KG1 (cell line): ENCODE measurements at places on chromosomes 5 and 9.

GRCh38 chr5:180575571-180575970 lies 15.7 kb downstream of the SCGB3A1 start:
- DNase-seq, result no peak

DNA sequence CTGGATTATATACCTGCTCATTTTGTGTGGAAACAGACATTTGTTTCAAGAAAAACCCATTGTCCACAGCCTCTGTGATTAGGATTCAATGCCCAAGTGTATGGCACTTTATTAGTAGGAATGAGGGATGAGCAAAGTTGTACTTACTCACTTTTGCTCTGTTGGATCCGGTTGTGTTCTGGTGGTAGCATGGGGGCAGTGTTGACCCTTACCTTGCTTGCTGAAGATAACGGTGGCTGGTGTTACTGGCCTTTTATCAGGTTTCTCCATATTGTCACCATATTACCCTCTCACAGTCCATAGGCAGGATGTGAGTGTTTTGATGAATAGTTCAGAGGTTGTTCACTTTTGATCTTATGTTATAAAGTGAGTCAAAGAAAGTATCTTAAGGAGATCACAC lies 42.7 kb upstream of the NUDT12 start:
- no peak for DNase-seq

GRCh38 chr5:57495285-57496086 lies 12.9 kb upstream of the ACTBL2 start:
- DNase-seq, result peak; percentile 67

DNA sequence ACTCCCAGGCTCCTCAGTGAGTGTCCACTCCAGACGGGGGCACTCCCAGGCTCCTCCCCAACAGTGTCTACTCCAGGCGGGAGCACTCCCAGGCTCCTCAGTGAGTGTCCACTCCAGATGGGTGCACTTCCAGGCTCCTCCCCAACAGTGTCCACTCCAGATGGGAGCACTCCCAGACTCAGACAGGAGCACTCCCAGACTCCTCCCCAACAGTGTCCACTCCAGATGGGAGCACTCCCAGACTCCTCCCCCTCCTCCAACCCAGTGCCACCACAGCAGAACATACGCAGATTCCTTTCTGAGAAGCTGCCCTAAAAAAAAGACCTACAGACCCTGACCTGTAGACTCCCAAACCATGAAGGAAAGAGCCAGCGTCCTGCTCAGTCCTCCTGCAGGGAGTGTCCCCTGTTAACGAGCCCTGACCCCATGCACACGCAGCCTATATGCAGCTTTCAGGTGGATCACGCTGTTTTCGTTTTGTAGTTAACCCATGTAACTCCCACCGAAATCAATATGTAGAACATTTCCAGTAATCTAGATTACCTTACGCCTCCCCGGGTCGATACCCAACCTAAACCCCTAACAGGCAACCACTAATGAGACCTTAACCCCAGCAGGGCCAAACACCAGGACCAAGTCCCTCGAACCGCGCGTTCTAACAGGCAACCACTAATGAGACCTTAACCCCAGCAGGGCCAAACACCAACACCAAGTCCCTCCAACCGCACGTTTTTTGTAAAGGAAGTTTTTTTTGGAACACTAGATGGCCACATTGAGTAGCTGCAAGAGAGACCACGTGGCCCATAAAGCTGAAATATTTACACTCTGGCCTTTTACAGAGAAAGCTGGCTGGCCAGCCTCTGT lies 15.7 kb downstream of the PNPLA7 start:
- DNase-seq, result no peak

DNA sequence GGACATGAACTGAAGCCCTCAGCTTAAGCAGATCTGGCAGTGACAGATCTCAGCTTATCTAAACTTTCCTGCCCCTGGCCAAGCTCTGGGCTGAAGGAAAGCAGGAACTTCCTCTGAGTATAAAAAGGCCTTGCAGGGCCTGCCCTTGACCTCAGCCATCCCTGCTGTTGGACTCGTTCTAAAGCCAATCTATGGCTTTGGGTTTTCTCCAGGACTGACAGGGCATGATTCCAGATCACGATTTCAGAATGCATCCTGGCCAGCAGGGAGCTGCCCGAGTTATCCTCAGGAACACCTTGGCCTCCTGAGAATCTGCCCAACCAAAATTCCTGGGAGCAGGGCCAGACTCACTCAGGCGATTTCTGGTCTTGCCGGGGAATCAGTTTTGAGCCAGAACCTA lies 502.7 kb downstream of the TLE4 start:
- DNase-seq, result no peak
